ENCODE measurements at places on chromosomes 4 and X. TPM values are rescaled to one million over a fixed set of nuclear protein-coding genes. Genes with fewer than 3 reads are reported as not detected.

- H3K36me3 ChIP-seq, result no peaks in the 10 kb centered on the region
- no peak overlapping the region for H3K27ac ChIP-seq
- DNase-seq, result no peak
- no peaks in the 10 kb centered on the region for H3K4me1 ChIP-seq
Measured at GRCh38 chr4:186829740-186830449, 106.2 kb upstream of the FAT1 start.

Gene SLC39A8
- 10.6 TPM for total RNA-seq

Gene BEND2
- not detected for total RNA-seq

DNA sequence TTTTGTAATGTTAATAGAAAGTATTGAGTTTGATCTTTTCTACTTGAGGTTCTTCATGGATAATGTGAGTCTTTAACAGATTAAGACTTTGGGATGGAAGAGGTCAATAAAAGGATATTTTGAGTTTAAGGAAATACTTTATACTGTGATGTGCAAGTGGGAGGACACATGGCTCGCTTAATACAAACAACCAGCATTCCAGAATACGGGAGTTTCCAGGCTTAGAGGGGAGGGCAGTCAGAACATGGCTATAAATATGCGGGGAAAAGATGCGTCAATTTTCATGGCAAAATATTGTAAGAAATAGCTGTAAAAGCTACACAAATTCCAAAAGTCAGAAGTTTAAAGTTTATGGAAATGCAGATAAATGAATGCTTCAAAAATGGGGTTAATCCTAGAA is 192.3 kb downstream of the AASDH start:
- no peaks in the 10 kb centered on the region for H3K4me1 ChIP-seq
- H3K4me3 ChIP-seq, result no peak overlapping the region
- H3K27me3 ChIP-seq, result no peaks in the 10 kb centered on the region
- H3K27ac ChIP-seq, result no peak overlapping the region
- no peaks in the 10 kb centered on the region for H3K36me3 ChIP-seq

Gene PPARGC1A
- 7.9 TPM for total RNA-seq

Gene NAP1L2
- total RNA-seq, result 0.48 TPM

Gene NAA11
- not detected for total RNA-seq

GRCh38 chr4:165210566-165210965 is 3.2 kb downstream of the KLHL2 start:
- H3K27me3 ChIP-seq, result no peaks in the 10 kb centered on the region
- no peaks in the 10 kb centered on the region for H3K36me3 ChIP-seq
- DNase-seq, result no peak
- H3K27ac ChIP-seq, result peak overlapping the region; percentile 40
- H3K4me3 ChIP-seq, result peak overlapping the region; percentile 94

DNA sequence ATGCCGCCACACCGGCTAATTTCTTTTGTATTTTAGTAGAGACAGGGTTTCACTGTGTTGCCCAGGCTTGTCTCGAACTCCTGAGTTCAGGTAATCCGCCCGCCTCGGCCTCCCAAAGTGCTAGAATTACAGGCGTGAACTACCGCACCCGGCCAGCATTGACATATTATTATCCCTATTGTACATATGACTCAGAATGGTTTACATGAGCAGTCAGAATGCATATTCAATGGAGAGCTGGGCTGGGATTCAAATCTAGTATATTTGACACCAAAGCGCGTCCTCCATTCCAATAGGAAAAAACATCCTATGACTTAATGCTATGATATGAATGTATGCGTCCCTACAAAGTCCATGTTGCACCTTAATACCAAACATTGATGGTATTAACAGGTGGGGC is 281.4 kb downstream of the CAMK2D start:
- H3K4me3 ChIP-seq, result no peak overlapping the region
- no peaks in the 10 kb centered on the region for H3K27me3 ChIP-seq
- no peak overlapping the region for H3K27ac ChIP-seq
- H3K36me3 ChIP-seq, result no peaks in the 10 kb centered on the region
- H3K4me1 ChIP-seq, result no peaks in the 10 kb centered on the region

Gene AMBN
- not detected for total RNA-seq

Gene POU3F4
- total RNA-seq, result not detected

Gene CCNA2
- total RNA-seq, result 1.8 TPM

Gene SLC16A2
- 4.8 TPM for total RNA-seq

Gene GAGE12D
- total RNA-seq, result not detected

DNA sequence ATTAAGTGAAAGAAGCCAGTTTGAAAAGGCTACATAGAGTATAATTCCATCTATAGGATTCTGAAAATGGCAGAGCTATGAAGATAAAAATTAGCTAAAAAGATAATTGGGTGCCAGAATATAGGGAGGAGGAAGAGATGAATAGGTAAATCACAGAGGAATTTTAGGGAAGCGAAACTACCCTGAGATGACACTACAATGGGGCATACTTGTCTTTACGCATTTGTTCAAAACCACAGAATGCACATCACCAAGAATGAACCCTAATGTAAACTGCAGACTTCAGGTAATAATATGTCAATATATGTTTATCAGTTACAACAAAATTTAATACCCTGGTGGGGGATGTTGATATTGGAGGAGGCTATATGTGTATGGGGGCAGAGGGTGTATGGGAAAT is 1342.9 kb downstream of the ADGRL3 start:
- no peaks in the 10 kb centered on the region for H3K27me3 ChIP-seq
- H3K36me3 ChIP-seq, result no peaks in the 10 kb centered on the region
- H3K4me1 ChIP-seq, result no peaks in the 10 kb centered on the region
- no peak for DNase-seq

Gene STAP1
- total RNA-seq, result not detected

DNA sequence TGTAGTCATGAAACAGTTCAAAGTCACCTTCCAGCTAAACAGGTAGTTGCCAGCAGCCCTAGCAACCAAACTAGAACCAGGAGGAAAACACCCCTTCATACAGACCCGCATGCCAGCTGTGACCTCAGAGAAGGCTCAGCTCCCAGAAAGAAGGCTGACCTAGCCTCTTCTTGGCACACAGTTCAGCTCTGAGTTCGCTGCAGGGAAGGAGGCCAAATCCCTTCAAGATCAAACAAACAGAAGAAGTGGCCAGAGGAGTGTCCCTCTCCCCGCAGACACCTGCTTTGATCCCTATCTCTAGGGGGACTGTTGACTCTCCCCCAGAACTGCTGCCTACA is 56.0 kb downstream of the HADH start:
- no peak overlapping the region for H3K4me3 ChIP-seq
- no peak overlapping the region for H3K27ac ChIP-seq
- no peaks in the 10 kb centered on the region for H3K4me1 ChIP-seq
- no peaks in the 10 kb centered on the region for H3K36me3 ChIP-seq
- peak; percentile 65 for DNase-seq

DNA sequence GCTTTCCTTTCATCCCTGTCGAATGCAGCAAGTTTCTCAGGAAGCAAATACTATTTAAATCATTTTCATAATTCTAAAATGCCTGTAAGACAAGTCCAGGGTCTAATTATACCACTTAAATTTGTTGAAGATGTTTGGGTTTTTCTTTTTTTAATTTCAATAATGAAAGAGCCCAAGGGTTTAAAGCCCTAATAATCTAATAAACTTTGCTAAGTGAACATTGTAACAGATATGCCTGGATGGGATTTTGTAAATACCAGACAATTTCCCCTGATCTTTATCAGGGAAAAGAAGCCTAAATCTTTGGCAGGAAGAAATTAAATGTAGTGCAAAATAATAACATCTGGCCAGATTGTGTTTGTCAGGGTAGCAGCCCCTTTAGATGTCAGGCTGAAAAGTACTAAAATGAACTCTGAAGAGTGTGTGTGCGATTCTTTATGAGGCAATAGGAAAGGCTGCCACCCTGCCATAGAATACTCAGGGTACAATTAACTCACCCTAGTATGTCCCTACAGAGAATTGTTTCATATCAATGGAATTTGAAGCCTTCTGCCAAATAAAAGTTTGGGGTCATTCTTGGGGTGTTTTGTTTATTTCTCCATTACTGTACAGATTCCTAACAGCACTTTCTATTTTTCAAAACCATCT is 45.6 kb downstream of the GPC3 start:
- H3K27ac ChIP-seq, result no peak overlapping the region
- no peaks in the 10 kb centered on the region for H3K4me1 ChIP-seq
- H3K27me3 ChIP-seq, result no peaks in the 10 kb centered on the region
- no peak overlapping the region for H3K4me3 ChIP-seq
- no peak for DNase-seq

GRCh38 chr4:82745173-82745842 is 53.3 kb downstream of the SCD5 start:
- H3K27me3 ChIP-seq, result no peaks in the 10 kb centered on the region
- peak overlapping the region; percentile 21 for H3K27ac ChIP-seq
- H3K4me3 ChIP-seq, result no peak overlapping the region

GRCh38 chr4:70746179-70746839 is 24.5 kb downstream of the RUFY3 start:
- H3K4me3 ChIP-seq, result no peak overlapping the region
- DNase-seq, result no peak
- H3K27me3 ChIP-seq, result no peaks in the 10 kb centered on the region
- H3K4me1 ChIP-seq, result no peaks in the 10 kb centered on the region
